ENCODE measurements at places on chromosomes 12 and 14.
A peak's percentile ranks its signal among the peaks of the same experiment; 100 is the strongest.

DNA sequence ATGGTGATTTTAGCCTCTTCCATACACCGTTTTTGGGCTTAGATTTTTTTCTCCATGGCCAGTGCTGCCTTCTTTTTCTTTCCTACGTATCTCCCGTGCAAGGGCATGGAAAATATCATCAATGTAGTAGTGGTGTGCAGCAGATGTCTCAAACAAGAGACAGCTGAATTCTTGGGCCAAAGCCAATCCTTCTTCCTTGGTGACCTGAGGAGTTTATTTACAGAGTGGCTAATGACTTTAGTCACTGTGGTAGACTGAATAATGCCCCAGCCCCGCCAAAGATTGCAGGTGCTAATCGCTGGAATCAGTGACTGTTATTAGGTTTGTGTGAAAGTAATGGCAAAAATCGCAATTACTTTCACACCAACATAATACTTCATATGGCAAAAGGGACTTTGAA, 235.5 kb upstream of the NOS1 start:
- no peak for DNase-seq

GRCh38 chr12:388541-389141, 479 bp downstream of the KDM5A start:
- peak; percentile 38 for DNase-seq

DNA sequence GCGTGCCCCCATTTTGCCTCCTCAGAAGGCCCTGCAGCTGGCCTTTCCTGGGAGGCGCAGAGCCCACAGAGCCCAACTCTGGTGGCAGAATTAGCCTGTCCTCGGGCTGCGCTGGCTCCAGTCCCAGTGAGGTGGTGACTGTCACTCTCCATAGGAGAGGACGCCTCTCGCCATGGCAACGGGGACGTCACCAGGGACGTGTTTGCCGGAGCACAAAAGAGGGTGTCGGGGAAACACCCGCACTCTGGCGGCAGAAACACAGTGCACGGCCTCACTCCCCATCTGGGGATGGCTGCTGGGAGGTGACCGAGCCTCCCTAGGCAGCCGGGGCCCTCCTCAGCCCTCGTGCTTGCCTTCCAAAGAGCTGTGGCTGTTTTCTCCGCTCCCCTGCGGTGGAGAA, 50.2 kb upstream of the NCOR2 start:
- DNase-seq = no peak

DNA sequence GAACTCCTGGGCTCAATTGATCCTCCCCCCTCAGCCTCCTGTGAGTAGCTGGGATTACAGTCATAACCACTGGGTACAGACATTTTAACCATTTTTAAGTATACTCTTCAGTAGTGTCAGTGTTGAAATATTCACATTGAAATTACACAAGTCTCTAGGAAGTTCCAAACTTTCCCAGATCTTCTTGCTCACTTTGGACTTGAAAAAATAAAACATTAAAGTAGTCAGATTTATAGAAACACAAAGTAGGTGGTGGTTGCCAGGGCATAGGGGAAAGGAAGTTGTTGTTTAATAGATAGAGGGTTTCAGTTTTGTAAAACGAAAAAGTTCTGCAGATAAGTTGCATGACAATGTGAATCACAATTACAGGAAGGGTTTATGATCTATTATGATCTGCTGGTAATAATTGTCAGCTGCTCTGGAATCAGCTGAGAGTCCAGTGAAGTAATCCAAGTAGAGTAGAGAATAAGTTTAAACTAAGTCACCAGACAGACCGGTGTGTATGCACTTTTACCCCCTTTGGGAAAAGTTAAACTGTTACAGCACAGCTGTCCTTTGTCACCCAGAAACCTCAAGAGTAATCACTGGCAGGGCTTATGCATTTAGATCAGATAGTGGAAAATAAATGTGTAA, 27.4 kb downstream of the PCNX1 start:
- DNase-seq = no peak

GRCh38 chr12:97513950-97514349, 51.3 kb downstream of the RMST start:
- no peak for DNase-seq

GRCh38 chr14:103286968-103287850, 46.8 kb upstream of the EIF5 start:
- no peak for DNase-seq

DNA sequence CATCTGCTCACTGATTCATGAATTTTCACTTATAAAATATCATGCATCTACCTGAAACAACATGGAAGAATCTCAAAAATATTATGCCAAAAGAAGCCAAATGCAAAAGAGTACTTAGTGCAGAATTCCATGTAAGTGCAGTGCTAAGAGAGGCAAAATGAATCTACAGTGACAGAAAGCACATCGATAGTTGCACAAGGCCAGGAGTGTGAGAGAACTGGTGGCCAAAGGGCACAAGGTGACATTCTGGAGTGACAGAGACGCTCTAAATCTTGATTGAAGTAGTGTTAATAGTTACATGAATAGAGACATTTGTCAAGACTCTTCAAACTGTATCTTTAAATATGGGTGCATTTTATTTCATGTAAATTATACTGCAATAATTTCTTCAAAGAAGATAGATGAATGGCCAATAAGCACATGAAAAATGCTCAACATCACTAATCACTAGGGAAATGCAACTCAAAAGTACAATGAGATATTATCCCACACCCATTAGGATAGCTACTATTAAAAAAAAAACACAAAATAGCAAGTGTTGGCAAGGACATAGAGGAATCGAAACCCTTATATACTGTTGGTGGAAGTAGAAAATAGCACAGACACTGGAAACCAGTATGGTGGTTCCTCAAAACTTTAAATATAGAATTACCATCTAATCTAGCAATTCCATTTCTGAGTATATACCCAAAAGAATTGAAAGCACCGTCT, 71.7 kb upstream of the KICS2 start:
- no peak for DNase-seq

- DNase-seq = no peak
Observed at GRCh38 chr12:20547816-20548575, 147.1 kb upstream of the SLCO1C1 start.

GRCh38 chr12:52436000-52436827, 2.0 kb upstream of the KRT75 start:
- no peak for DNase-seq

DNA sequence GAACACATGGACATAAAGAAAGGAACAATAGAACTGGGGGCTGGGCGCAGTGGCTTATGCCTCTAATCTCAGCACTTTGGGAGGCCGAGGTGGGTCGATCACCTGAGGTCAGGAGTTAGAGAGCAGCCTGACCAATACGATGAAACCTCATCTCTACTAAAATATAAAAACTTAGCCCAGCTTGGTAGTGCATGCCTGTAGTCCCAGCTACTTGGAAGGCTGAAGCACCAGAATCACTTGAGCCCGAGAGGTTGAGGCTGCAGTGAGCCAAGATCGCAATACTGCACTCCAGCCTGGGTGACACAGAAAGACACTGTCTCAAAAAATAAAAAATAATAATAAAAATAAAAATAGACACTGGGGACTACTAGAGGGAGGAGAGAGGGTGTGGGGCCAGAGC, 154.5 kb downstream of the SEC23A start:
- no peak for DNase-seq

- DNase-seq = no peak
Observed at GRCh38 chr12:262817-263216, at the start of gene SLC6A13. Gene SLC6A13 (minus strand): TSS chr12:262836. CDS start chr12:260052, 2,784 bp downstream.

Measured in stimulated activated CD4-positive, alpha-beta T cell treated with anti-CD3 and anti-CD28 coated beads, Interleukin-2, amount 100 ng/mL, for 24 hours (primary cell).